NCI-H1417 treated with DMSO at 0.1 percent for 48 hours (cell line): ENCODE measurements at places on chromosomes 11 and 22.

- DNase-seq: no peak
These were observed 140.1 kb downstream of the ST3GAL4 start for GRCh38 chr11:126495281-126496220.

- no peak for DNase-seq
These were observed 1008.4 kb downstream of the JRKL start for GRCh38 chr11:97398246-97398645.

- DNase-seq: no peak
These were observed 23.5 kb downstream of the PPFIBP2 start for GRCh38 chr11:7537265-7537664.

DNA sequence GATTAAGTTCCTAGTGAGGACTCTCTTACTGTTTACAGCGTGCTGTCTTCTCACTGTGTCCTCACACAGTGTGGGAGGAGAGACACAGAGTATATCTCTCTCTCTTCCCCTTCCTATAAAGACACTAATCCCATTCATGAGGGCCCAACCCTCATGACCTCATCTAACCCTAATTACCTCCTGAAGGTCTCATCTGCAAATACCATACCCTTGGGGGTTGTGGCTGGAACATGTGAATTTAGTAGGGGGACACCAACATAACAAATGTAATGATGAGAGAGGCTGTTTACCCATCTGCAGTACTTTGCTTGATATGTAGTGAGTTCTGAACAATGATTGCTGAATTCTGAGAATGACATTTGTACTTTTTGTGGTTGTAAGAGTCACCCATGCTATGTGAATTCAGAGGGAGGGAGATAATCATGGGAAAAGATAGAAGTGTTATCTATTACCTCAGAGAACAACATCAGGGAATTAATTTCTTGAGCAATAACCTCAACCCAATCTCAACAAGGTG, 4.9 kb upstream of the OR52W1 start:
- DNase-seq: no peak

GRCh38 chr11:127106938-127107337, 106.4 kb upstream of the KIRREL3 start:
- DNase-seq: no peak

GRCh38 chr11:5324197-5324596, at the start of gene OR51B2:
OR51B2 (minus strand) TSS chr11:5324297; CDS start chr11:5324297, 0 bp downstream.
- no peak for DNase-seq

DNA sequence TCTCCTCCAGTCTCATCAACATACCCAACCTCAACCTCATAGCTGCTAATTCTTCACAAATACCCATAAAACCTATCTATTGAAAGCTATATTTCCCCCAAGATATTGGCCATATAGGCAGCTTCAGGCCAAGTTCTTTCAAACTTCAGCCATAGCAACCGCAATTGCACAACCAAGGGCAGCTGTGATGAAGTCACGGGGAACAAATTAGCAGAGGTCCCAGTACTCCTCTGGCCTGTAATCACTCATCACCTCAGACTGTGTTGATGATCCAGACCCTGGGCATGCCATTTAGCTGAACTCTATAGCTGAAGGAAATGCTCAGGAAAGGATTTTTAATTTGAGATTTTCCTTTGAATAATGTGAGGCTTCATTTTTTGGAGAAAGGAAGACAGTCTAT, 84.1 kb downstream of the SLC1A2 start:
- DNase-seq: no peak

GRCh38 chr11:78497293-78497692, 77.4 kb downstream of the NARS2 start:
- no peak for DNase-seq

- DNase-seq: no peak
These were observed 482.0 kb upstream of the B3GAT1 start for GRCh38 chr11:134893810-134894685.

GRCh38 chr11:130601141-130601540, 152.7 kb downstream of the ADAMTS15 start:
- DNase-seq: no peak

GRCh38 chr22:42764895-42765363, 44.3 kb upstream of the A4GALT start:
- DNase-seq: no peak

DNA sequence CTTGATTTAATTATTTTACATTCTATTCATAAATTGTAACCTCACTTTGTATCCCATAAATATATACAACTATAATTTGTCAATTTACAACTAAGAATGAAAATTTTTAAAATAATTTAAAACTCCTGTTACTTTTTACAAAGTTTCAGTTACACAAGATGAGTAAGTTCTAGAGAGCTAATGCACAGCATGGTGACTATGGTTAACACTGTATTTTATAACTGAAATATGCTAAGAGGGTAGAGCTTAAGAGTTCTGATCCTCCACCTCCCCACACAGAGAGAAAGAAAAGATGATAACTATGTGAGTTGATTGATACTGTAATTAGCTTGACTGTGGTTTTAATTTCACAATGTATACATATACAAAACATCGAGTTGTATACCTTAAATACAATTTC, 412.5 kb upstream of the DDI1 start:
- DNase-seq: no peak

DNA sequence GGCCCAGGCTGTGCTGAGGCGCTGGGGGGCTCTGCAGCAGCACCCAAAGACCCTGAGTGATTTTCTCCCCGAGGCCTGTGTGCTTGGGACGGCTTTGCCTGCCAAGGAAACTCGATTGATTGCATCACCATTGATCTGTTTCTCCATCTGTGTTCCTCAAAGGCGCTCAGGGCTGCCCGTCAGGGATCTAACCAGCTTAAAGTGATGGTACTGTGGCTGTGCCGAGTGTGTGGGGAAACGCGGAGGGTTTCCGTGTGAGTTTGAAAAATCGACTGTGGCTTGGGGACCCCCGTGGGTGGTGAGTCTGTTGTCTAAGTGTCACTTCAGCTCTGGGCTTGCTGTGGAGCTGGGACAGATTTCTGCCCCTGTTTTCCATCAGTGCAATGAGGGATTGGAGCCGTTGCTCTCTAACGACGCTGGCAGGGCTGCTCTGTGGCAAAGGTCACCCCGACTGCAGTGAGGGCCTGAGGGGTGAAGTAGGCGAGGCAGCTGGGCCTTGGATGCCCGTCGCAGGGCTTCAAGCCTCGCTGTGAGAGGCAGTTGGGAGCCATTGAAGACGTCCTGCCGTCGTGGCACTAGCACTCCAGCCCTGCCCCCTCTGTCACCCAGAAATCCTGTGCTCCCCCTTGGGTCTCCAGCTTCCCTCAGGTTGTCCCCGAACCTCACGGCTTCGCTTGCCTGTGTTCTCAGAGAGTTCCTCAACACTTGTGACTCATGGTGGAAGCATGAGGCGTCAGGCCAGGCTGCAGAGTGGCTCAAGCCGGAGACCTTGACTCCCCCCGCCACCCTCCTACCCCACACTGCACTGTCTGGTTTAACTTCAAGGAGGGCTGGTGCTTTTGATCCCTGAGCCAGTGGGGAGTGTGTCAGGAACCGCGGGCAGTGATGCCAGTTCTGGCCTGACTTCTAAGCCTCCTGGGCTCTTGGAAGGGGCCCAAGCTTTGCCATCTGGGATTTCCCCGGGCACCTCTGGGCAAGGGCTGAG, 21.8 kb downstream of the CACNA1I start:
- DNase-seq: no peak

DNA sequence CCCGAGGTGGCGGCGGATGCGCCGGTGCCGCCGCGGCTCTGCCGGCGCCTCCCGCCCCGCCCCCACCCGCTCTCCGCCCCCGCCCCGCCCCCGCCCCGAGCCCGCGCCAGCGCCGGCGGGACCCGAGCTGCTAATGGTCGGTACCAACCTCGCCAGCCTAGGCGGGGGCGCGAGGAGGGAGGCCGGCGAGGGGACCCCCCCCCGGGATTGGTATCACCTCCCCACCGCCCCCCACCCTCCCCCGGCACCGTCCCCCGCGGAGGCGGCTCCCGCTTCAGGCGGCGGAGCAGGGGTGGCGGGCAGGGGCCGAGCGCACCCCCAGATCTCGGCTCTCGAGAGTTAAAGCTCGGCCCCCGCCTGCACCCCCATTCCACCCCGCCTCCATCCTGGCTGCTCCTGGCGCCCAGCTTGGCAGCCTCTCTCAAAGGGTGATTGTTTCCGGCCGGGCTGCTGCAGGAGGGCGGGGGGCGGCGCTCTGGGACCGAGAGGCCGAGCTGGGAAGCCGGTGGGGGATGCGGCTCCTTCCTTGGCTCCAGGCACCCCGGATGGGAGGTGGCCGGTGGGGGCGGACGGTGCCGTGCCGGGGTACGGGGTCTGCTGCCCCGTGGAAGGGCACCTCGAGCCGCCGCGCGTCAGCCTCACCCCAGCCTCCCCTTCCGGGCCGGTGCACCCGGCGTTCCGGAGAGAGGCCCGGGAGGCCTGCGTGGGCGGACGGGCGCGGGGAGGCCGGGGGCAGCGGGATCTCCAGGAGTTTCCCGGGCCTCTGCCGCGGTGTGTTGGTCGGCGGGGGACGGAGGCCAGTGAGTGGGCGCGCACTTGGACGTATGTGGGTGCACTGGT, at the start of gene B3GAT1:
Gene B3GAT1 (minus strand): TSS at position 40 of the 840 bp plus-strand sequence. CDS start 24,583 bp downstream, outside the sequence.
- no peak for DNase-seq

DNA sequence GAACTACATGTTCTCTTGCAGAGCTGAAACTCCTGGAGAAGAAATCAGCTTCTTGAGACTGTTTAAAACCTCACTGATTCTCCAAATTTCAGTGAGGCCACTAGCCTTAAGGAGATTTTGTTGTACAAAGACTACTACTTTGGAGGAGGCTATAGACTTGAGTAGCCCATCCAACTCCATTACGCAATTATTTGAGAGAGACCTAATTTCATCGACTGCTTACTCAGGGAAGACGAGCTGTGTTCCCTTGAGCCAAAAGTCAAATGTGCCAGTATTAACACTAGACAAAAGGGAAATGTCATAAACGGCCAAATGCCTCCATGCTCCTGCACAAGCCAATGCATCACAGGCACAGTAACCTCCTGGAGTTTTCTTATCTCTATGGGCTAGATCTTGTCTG, 182.8 kb upstream of the SESN3 start:
- DNase-seq: no peak

- no peak for DNase-seq
These were observed 4.5 kb downstream of the HTR3A start for GRCh38 chr11:113979431-113979830.

DNA sequence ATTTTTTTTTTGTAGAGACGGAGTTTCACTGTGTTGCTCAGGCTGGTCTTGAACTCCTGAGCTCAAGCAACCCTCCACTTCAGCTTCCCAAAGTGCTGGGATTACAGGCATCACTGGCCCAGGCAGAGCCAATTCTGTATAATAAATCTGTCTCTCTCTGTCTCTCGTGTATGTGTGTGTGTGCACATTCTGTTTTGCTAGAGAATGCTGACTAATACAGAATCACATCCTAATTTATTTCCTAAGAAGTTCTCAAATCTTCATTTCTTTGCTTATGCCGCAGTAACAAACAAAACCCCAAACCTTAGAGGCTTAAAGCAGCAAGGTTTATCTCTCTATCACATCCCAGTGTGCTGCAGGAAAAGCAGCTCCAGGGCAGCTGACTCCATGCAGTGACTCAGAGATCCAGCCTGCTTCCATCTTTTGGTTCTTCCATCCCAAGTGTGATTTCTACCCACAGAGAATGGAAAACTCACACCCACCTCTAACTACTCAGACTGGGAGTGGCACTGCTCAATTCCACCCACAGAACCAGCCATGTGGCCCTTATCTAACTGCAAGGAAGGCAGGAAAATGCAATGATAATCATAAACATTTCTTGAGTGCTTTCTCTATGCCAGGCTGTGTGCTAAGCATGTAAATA, 35.1 kb upstream of the LRRC10B start:
- no peak for DNase-seq

- DNase-seq: no peak
These were observed 47.5 kb upstream of the AQP11 start for GRCh38 chr11:77542296-77542695.

DNA sequence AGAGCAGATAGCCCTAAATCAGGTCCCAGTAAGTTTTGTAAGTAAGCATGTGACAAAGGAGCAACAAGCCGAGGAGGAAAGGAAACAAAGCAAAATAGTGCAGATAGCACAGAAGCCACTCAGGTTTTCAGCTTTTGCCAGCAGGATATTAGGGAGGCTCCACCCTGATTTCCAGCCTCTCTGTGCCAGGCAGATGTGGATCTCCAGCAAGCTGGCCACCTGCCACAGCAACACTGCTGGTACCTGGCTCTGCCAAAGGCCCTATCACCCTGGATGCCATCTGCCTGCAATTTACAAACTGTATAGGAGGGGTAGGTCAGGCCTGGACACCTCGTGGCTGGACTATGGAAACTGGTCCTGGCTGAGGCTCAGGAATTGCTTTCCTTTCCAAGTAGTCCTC, 12.2 kb upstream of the NNMT start:
- DNase-seq: no peak

DNA sequence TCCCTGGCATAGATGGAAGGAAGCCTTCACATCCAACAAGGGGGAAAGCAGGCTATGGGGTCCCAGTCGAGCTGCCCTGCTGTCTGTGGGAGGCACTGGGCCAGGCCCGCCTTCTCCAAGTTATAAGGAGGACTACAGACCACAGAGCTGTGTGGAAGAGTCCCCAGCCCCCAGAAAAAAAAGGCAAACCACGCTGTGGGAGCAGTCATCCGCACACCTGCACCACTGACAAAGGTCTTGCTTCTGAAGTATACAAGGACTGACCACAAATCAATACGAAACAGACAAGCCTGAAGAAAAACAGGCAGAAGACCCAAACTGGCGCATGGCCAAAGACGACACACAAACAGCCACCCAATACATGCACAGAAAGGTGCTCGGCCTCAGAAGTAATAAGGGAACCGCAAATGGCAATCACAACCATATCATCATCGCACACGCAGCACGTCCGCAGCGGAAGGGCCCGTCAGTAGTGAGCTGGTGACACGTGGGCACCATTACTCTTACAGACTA, 384.1 kb downstream of the CTTN start:
- DNase-seq: no peak

- no peak for DNase-seq
These were observed 17.0 kb upstream of the OMP start for GRCh38 chr11:77085652-77086051.

DNA sequence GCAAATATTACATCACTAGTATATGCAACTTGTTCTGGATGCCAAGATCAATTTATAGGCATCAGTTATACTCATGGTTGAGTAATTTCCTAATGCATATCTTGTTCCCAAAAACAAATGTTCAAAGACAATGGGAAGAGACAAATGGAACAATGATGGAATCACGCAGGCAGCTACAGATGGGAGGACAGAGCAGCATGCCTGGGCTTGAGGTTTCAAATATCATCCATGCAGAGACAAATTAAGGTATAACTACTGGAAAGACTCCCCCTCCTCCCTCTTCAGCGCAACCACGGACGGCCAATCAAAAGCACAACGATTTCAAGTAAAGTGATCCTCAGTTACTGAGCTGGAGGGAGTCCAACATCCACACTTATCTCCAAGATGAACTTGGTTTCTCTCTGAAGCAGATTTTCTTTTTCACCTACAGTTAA, 106.8 kb downstream of the CCDC83 start:
- no peak for DNase-seq

GRCh38 chr22:35363566-35364086, 17.3 kb upstream of the HMOX1 start:
- DNase-seq: no peak

GRCh38 chr22:47654922-47655491, 892.6 kb downstream of the TBC1D22A start:
- no peak for DNase-seq

- no peak for DNase-seq
These were observed 753.7 kb downstream of the BRD1 start for GRCh38 chr22:49073873-49074417.

- DNase-seq: no peak
These were observed 43.3 kb upstream of the SYT9 start for GRCh38 chr11:7208391-7208790.
